ENCODE measurements at places on chromosomes 11 and 22. TPM values are rescaled to one million over a fixed set of nuclear protein-coding genes. Genes with fewer than 3 reads are reported as not detected.

GRCh38 chr11:57515332-57516060, at the start of gene SLC43A1:
TSS of gene SLC43A1 (minus strand) at chr11:57515702. CDS start at chr11:57514111, 1,591 bp downstream.
- DNase-seq = peak; percentile 74

DNA sequence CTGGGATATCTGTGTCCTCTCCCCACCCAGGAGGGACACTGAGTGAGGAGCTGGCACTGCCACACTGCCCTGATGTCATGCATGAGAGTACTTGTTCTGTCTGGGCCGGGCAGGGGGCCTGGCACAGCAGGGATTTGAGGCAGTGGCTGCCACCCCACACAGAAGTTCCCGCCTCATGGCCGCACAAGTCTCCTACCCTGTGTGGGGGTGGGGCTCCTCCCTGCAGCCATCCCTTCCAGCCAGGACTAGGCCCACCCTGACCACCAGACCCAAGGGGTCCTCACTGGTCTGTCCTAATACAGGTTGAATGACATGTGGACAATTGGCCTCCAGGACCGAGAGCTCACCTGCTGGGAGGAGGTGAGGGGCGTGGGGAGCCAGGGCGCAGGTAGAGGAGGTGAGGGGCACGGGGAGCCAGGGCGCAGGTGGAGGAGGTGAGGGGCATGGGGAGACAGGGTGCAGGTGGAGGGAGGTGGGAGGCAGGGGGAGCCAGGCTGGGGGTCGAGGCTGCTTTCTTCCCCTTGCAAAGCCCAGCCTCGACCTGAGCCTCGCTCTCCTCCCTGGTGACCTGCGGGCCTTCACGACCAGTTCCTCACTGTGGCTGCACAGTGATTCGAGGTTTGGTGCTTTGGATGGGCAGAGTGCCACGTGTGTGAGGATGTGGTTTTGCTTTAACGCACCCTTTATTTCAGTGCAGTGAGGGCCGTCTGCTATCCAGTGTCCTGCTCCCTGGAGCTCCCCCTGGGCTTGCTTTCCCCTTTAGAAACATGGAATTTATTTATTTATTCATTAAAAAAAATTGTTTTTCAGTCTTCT, 7.4 kb downstream of the LZTR1 start:
- DNase-seq = no peak

GRCh38 chr11:126456783-126457542, 101.5 kb downstream of the ST3GAL4 start:
- DNase-seq = no peak

GRCh38 chr22:43118953-43119458, 8.5 kb downstream of the BIK start:
- DNase-seq = no peak

The GLB1L2 gene
- total RNA-seq = 0.65 TPM

- DNase-seq = no peak
These were observed 142.4 kb downstream of the CACNA1I start for GRCh38 chr22:39712751-39713525.
